SIG-M5 (cell line): ENCODE measurements at places on chromosomes 16 and 17.

DNA sequence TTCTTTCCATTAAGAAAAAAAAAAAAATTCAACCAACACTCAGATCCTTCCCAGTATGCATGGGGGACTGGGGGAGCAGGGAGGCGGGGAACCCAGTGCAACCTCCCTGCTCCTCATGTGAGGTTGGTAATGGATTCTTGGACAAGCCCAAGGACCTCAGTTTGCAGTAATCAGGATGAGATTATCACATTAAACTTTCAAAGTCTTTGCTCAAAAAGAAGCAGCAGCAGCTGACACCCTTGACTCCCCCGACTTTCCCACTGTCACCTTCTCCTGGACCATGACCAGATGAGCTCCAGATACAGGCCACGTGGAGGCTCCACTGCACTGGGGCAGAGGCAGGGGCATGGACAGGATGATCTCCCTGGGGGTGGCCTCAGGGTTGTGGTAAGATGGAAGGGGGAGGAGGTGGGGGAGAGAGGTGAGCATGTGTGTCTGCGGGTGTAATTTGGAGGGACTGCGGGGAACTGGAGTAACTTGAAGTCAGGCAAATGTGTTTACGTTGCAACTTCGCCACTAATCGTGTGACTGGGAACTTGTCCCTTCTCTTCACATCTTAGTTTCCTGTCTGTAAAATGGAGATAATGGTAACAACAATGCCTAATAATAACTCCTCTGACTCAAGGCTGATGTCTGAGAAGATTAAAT lies 19.8 kb downstream of the ZNF385C start:
- no peak for DNase-seq

DNA sequence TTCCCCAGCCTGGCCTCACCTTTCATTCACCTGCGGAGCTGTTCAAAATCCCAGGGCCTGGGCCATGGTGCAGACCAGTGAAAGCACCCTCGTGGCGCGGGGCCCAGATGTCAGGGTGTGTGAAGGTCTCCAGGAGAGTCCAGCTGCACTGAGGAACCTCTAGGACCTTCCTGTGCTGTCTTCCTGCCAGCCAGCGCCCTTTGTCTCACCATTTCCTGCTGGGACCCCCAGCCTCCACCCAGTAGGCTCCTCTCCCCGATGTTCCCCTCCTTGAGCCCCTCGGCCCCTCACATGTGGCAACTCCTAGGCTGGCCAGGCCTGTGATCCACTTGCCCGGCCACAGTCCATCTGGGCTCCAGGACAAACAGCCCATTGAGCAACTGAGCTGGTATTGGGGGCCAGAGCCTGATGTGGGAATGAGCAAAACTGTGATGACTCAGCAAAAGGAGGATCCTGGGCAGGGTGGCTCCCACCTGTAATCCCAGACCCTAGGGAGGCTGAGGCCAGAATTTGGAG lies 677 bp downstream of the SULT1A2 start:
- DNase-seq: no peak

DNA sequence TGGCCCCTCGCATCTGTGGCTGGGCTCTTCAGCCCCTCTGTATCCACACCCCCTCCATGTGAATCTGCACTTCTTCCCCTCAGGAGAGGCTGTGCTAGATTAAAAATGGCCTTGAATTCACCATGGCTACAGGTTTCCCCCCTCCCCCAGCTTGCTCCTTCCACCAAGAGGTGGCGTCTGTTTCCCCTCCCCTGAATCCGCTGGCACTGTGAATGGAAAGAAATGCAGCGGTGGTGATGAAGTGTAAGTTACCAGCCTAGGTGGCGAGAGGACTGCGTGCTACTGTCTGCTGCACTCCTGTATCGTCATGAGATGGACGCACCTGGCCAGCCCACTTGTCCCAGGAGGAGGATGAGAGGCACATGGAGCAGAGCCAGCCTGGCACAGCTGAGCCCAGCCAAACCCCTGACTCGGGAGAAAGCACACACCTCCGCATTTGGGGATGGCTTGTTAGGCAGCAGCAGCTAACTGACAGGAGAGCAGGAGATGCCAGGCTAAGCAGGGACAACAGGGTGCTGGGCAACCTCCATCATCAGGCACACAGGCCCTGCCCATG lies 26.2 kb downstream of the TNFRSF13B start:
- no peak for DNase-seq

DNA sequence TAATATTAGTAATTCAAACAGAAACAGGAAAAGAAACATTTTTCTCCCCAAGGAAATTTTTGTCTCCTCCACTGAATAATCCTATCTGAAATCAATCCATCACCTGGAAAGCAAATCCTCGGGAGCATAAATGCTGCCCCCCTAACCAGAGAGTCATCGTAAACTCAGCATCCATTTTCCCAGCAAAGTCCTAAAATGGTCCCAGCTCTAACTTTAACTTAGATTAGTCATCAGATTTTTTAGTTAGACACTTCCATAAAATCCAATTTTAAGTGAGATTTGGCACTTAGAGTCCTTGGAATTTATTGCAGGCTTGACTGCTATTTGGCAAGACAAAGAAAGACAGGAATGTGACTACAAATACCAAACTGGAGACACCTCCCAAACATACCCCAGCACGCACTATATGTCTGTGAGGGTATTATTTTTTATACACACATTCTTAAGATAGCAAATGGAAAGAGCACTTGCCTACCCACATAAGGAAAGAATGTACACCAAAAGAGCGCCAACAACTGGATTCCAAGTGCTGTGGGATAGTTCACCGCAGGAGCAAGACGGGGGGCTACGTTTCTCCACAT lies 15.4 kb downstream of the SCO1 start:
- DNase-seq: no peak

DNA sequence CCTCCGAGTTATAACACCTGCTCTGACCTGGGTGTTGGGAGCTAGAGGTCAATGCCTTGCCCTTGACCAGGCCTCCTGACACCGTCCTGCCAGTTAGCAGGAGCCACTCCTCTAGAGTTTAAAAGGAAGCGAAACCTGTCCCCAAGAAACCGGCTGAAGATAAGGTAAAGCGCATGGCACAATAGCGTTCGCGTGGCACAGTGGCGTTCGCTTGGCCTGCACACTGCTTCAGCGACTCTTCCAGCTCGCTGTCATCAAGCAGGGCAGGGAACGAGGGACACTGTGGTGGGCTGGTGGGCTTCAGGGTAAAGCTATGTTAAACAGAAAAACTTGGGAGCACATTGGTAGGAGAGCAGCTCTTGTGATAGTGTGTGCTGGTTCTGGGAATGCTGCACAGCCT lies 28.2 kb upstream of the ETV4 start:
- no peak for DNase-seq

DNA sequence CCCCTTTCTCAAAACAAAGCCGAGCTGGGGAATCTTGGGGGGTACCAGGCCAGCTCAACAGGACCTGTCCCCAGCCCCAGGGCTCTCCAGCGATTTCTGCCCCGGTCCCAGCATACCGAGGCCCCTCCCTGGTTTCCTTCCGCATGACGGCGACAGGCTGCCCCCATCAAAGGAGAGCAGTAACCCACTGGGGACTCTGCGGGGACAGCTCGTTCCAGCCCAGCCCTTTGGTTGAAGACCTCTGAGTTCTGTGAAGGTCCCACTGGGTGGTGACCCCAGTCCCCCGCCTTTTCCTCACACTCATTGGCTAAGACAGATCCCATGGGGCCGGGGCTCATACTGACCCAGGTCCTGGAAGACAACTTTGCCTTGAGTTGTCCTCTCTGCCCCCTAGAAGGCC lies 4.1 kb downstream of the SMTNL2 start:
- no peak for DNase-seq

- DNase-seq: no peak
Measured at GRCh38 chr16:83603723-83604570, 203.8 kb upstream of the HSBP1 start.

DNA sequence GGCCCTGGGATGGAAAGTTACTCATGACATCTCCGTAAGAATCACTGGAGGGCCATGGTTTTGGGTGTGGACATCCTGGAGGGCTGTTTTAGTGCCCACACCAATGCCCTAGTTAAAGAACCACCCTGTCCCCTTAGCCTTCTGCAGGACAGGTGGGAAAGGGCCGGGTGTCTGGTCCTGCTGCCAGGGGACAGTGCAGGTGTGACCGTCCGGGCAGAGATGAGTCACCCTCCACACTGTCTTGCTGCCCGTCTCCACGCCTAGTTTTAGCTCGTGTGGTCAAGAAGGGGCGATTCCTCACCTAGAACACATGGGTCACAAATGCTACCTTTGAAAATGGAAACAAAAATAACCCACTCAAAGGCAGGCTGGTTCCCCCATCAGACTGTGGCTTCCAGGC lies 17.0 kb downstream of the CEP295NL start:
- DNase-seq: no peak
